Caudate nucleus (tissue), 63 donors: ENCODE measurements at places on chromosomes 5 and 9.

- DNase-seq = peak; percentile 22
These were observed 35.9 kb upstream of the ARSB start for GRCh38 chr5:79020861-79021561.

GRCh38 chr9:114034196-114034595, 43.9 kb downstream of the AMBP start:
- no peak for DNase-seq

GRCh38 chr5:3883040-3883439, 287.4 kb downstream of the IRX1 start:
- DNase-seq = no peak

DNA sequence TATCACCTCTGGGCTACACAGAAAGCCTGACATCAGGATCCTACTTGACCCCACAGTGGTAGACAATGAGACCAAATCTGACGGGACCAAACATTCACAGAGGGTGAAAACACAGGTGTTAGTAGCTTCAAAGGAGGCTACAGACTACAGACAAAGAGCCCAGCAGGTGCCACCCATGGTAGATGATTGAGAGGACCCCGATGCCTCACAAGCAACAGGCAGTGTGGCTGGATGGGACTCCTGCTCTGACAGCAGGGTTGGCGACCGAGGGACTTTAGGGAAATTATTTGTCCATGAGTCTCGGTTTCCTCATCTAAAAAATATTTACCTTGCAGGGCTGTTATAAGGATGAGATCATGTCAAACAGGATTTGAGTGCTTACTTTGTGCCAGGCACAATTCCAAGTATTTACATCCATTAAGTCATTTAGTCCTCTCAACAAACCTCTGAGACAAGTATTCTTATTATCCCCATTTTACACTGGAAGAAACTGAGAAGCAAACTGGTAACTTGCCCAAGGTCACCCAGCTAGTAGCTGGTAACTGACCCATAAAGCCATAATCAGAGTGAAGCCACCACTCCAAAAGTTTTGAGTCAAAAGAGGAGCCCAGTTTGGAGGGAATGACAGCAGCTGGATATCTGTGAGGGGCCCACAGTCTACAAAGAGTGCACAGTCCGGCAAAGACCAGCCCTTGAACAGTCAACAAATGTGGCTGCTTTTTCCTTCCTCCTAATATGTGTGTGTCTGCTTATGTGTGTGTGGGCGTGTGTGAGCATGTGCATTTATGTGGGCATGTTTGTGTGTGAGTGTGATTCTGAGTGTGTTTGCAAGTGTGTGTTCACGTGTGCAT, 502.0 kb downstream of the BNC2 start:
- no peak for DNase-seq

- no peak for DNase-seq
These were observed 17.4 kb upstream of the PLEKHG4B start for GRCh38 chr5:74503-75109.

DNA sequence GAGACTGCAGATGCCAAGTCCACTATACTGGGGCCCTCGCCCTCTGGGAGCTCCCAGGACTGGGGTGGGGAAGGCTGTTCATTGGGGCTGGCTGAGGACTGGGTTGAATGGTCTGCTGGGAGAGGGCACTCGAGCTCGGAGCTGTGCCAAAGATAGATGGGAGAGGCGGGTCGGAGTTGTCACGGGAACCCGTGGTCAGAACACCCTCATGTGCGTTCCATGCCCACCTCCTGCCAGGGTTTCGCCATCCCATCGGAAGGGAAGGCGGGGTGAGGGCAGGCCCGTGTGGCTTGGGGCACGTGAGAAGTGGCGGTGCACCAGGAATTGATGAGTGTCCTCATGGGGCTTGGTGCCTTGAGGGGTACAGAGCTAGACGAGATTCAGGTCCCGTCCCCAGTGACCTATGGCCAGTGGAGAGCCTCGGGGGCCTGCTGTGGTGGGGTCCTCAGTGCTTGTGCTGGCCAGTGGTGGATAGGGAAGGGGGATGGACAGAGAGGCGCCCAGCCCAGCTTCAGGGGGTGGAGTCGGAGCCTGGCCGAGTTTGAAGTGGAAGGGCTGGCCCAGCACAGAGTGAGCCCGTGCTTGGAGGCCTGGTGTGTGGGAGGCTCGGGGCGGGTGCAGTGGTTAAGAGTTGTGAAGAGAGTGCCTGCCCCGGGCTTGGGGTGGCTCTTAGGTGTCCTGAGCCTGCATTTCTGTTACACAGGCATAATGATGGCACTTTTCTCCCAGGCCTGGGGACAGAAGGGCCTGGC, 4.3 kb downstream of the CACFD1 start:
- DNase-seq = no peak

DNA sequence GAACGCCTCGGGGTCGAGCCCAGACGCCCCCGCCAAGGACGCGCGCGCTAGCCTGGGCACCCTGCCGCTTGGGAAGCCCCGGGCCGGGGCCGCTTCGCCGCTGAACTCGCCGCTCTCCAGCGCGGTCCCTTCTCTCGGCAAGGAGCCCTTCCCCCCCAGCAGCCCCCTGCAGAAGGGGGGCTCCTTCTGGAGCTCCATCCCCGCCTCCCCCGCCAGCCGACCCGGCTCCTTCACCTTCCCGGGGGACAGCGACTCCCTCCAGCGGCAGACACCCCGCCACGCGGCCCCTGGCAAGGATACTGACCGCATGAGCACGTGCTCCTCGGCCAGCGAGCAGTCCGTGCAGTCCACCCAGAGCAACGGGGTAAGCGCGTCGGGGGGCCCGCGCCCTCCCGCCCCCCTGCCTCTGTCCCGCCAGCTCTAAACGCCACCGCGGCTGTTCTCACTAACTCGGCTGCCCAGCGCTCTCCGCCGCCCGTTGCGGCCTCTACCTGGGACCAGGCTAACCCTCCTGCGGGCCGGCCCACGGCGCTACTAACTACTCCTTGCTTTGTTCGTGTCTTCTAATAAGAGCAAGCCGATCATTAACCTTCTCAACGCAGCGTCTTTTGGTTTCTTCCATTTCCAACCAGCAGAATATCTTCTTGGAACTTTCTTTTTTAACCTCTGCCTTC, 93.6 kb upstream of the OTULINL start:
- DNase-seq = no peak

GRCh38 chr9:94952565-94953373, 226.3 kb downstream of the AOPEP start:
- no peak for DNase-seq

DNA sequence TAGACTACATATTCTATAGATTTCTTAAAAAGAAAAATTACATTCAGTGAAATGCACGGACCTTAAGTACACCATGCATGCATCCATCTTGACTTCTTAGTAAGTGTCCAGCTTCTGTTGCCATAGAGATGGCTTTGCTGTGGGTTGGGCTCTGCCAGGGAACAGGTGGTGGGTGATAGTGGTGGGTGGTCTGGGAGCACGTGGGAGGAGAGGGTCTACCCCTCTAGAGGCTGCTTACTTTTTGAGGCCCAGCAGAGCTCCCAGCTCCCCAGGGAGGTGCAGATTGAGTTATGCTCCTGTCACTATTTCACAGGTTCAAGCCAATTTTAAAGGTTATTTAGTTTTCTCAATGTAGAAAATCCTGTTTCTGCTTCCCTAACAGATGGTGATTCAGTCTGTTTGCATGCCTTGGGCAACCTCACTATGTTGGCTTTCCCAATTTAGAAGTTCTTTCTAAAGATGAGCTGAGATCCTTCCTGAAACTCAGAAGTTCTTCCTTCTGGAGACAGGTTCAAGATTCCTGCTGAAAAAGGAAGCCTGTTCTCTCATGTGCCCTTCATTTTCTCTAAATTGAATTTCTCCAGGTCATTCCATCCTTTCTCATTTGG, 107.4 kb upstream of the LHFPL2 start:
- no peak for DNase-seq

GRCh38 chr9:137030538-137031527, 1.1 kb downstream of the FUT7 start:
- no peak for DNase-seq

DNA sequence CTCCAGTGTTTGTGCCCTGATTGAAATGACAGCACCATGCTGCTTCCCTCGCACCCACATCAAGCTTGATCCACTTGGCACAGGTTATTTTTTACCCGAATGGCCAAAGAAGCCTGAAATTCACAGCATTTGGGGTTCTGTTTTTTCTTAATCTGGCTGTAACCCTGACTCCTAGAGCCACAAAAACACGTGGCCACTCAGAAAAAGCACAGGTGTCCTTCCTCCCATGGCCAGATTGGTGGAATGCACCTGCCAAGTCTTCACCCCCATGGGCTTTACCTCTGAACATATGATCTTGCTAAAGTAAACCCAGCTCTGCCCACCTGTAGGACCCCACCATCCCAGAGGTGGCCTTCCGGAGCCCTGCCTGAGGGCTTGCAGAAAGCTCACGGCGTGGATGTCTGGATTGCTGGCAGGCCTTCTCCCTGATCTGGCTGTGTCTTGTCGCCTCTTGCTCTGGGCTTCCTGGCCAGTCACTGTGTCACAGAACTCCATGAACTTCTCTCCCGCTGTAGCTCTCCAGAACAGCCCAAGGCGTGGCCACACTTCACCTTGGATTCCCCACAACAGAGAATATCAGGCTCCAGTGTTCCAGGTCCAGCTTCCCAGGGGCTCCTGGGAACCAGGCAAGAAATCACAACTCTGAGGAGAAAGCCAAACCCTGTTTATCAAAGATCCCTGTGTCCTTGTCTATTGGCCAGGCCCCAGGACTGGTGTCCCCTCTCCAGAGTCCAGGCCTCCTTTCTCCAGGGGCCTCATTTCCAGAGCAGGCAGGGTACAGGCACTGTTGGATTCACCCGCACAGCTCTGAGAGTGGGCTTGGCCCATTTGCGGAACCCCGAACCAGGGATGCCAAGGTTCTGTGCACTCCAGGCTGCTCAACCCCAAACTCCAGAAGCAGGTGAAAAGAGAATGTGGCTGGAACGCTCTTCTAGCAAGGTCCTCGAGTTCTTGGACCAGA, 272.5 kb downstream of the SYK start:
- DNase-seq = no peak

DNA sequence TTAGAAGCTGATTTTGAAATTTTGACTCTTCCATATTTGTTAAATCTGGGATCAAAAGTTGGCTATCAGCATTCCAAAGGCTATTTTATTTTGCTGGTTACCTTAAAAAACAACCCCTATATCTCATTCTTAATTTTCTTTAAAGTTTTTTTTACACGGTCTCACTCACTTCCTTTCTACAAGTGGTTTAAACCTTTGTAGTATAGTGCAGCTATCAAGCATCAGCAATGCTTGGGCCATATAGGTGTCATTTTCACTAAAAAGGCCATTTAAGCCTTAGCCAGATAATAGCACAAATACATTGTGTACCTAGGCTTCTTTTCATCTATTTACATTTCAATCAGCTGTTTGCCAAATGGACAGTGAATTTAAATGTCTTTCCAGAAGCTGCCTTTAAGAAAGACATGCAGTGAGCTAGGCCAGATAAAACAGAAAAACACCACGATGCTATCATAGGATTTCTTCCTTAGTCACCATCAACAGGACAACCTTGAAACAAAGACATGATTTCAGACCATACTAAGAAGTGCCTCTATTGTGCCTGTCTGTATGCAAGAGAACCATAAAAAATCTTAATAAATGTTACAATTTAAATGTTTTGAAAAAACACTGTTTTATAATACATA, 104.2 kb downstream of the RAPGEF6 start:
- no peak for DNase-seq

GRCh38 chr5:142506756-142507155, 179.1 kb downstream of the FGF1 start:
- no peak for DNase-seq

DNA sequence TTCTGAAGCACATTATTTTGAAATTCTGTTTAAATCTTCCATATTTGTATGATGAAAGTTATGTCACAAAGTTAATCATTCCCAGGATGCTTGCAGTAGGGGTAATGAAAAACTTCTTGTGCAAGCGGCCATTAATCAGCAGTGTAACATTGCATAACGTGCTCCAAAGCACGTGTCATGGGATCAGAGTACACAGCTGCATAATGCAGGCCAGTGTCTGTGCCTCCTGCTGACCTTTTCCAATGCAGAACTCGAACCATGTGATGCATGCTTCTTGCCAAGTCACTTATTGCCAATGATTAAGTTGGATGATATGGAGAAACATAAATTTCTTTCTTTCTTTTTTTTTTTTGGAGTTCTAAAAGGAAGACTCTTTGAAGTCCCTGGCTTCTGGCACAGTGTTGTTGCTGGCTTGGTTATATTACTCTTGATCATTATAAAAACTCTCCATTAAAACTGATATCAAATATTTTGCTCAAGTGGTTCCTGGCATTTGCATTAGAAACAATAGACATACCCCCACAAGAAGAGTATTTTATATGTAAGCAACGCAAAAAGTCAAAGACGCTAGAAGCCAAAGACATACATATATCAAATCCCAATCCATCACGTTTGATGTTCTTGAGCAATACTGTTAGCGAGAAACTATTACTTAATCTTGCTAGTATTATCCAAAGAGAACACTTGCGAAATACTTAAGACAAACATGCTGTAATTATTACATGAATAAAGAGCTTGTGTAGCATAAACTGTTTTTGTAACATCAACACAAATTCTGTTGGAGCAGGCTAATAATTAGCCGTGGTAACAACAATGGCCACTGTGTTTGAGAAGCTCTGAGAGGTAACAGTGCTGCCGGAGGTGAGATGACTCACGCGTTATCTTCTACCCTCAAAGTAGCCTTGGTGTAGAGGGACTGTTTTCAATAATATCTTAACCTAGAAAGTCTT, 164.2 kb downstream of the AUH start:
- no peak for DNase-seq

DNA sequence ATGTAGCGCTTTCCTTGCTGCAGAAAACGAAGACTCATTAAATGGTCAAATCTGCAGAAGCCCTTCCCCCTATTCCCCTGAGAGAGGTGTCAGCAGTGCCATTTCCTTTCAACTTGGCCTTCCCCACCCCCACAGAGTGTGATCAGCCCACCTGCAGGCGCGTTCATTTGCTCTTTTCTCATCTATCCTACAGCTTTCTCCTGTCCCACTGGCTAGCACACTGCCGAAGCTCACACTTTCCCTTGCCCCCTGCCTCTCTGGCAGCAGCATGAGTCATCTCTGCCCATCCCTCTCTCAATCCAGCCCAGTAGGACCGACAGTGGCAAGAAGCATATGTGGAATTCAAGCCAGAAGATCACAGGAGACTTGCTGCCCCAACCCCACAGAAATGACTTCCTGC, 213.8 kb downstream of the FAM114A2 start:
- no peak for DNase-seq

DNA sequence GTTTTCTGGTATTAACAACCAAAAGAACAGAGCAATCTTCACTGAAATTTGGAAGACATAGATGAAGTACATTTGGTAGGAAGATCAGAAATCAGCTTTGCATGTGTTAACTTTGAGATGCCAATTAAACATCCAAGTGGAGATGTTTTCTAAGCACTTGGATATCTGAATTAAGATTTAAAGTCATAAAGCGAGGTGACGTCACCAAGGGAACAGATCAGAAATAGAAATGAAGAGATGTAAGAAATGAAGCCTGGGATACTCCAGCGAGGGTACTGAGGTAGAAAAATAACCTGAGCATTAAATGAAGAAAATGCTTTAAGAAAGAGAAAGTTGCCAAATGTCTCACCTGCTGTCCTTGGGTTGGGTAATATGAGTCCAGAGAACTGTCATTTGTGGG, 1223.3 kb downstream of the MAT2B start:
- no peak for DNase-seq

DNA sequence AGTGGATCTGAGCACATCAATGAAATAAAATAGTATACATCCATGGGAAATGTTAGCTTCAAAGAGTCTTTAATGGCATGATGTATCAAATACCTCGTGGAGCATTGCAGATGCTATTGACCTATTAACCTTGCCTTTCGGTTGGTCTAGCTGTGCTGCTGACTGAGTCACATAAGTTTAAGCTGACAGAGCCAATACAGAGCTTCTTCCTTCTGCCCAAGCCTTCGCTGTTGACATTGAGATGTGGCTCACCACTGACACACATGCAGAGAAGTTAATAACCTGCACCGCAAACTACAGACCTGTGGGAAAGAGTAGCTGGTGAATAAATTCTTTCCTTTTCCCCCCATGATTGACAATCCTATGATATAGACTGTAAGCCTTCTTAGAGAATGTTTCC, 78.2 kb downstream of the LURAP1L start:
- no peak for DNase-seq
